Heart left ventricle (tissue), 16 donors: ENCODE measurements at places on chromosomes 2 and 18. TPM values are rescaled to one million over a fixed set of nuclear protein-coding genes. Genes with fewer than 3 reads are reported as not detected.
A peak's percentile ranks its signal among the peaks of the same experiment; 100 is the strongest.

The CYS1 gene
- 1.4 TPM for total RNA-seq

The TUBA3E gene
- 5.4 TPM for total RNA-seq

The CCDC150 gene
- total RNA-seq = 3.1 TPM

The EGR4 gene
- not detected for total RNA-seq

The ZBTB7C gene
- 2.3 TPM for total RNA-seq

The C2orf80 gene
- total RNA-seq = not detected

The ALPG gene
- total RNA-seq = not detected

The DNAJB2 gene
- 83.2 TPM for total RNA-seq

The VWC2L gene
- total RNA-seq = not detected

The SLC19A3 gene
- 0.49 TPM for total RNA-seq

The HEATR5B gene
- 21.8 TPM for total RNA-seq

- no peak for DNase-seq
Measured at GRCh38 chr2:43412114-43412753, 183.6 kb downstream of the THADA start.

- DNase-seq = no peak
Measured at GRCh38 chr2:219020604-219021365, 20.5 kb downstream of the CFAP65 start.

GRCh38 chr2:1816414-1816911 lies 72.1 kb upstream of the PXDN start:
- no peak for DNase-seq

DNA sequence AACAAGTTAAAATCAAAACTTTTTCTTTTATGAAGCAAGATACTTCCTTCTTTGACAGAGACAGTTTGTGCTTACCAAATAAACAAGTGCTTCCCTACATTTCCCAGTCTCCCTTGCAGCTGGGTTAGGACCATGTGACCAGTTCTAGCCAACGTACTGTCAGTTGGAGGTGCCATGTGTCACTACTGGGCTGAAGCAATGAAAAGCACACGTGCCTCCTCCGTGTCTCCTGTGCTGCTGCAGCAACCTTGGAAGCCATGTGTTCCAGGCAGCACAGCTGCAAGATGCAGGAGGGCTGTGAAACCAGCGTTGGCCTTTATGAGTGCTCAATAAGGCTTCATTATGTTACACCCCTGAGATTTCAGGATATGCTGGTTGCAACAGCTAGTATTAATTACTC lies 93.2 kb downstream of the DHRS9 start:
- no peak for DNase-seq

GRCh38 chr2:205892251-205892655 lies 193.7 kb downstream of the INO80D start:
- DNase-seq = no peak

DNA sequence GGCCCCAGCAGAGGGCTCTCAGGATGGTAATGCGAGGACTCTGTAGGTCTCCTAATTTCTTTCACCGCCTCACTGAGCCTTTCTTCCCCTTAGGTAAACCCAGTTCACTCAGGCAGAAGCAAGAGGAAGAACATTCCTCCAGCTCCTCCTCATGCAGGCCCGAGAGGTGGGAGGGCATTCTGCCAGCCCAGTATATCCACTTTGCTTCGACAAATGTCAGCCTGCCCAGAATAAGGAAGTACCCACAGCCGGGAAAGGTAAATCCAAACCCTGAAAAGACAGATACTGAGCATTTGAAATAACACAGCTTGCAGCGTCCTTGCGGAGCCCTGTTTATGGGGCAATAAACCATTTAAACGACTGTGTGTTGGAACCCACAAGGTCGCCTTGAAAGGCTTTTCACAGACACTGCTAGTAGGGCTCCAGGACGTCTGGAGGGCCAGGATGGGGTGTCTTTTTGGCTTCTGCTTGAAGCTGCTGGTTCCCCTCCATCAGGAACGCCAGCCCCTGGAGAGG lies 63.0 kb upstream of the STPG4 start:
- no peak for DNase-seq

DNA sequence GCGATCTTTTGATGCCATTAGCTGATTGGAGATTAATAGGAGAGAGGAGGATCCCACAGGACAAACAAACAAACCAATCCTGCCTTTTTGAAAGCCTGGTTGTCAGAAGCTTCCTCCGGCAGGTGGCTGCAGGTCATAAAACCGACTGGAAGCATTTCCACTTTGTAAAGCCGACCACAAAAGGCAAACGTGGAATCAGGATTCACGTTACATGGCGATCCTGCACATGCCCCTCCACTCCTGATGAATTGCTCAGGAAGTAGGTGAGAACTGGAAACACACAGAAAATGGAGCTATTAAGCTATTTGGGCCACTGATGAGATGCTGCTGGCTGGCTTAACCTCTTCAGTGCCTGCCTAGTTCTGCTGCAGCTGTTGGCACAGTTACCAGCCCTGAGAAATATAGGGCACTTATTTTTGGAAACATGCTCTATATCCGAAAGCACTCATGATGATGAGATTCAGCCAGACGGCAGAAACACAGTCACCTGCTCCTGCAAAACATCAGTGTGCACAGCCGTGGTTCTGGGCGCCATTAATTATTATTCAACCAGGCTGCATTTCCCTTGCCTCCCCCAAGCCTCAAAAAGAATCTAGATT lies 110.3 kb upstream of the ST6GAL2 start:
- DNase-seq = no peak

DNA sequence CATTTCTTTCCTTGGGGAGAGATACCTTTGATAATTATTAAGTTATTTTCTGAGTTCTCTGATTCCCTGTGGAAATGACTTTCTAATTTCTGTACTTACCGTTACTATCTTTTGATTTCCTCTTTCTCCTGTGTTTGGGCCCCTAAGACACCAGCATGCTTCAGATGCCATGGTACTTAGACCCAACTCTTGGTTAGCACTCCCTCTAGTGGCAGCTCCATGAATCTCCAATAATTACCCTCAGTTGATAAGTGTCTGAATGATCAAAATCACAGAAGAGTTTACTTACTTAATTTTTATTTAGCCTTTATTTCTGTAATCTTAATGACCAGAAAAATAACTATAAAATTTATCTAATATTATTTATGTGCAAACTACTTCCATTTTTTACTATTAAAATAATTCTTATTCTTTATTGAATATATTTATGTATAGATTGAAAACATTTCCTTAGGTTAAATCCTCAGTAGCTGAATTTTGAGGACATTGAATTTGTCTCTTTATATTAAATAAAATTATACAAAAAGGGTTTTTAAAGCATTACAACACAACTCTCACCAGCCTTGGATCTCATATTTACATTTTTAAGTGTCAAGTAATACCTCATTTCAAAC lies 300.4 kb downstream of the KCNS3 start:
- no peak for DNase-seq

GRCh38 chr2:241489733-241490680 lies 18.4 kb downstream of the STK25 start:
- no peak for DNase-seq

- DNase-seq = no peak
Measured at GRCh38 chr18:57208047-57208446, 61.2 kb downstream of the BOD1L2 start.

DNA sequence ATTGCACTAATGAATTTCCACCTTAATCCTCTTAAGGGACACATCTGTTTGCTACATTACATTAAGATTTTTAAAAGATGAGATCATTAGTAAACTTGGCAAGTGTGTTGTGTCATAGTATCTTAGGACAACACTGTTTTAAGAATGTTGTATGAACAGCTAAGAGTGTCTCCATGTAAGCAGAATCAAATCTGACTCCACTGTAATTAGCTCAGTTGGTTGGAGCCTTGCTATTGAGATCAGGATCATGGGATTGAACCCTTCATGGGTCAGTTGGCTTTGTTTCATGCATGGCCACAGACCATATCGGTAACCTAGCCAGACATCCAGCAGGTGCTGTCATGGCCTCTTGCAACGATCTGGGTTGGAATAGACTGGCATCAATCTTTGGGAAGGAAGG lies 5.2 kb downstream of the FHOD3 start:
- DNase-seq = no peak

- DNase-seq = no peak
Measured at GRCh38 chr18:52907543-52908308, 567.7 kb downstream of the DCC start.

GRCh38 chr2:68388358-68388757 lies 23.3 kb downstream of the PLEK start:
- no peak for DNase-seq

- DNase-seq = peak; percentile 5
Measured at GRCh38 chr18:79935925-79936324, 15.5 kb downstream of the SLC66A2 start.

GRCh38 chr2:120902592-120902991 lies 166.9 kb downstream of the GLI2 start:
- no peak for DNase-seq

- DNase-seq = no peak
Measured at GRCh38 chr18:12604445-12605007, 53.4 kb downstream of the SPIRE1 start.
